MG63 (cell line): ENCODE measurements at places on chromosomes 1 and 21.

DNA sequence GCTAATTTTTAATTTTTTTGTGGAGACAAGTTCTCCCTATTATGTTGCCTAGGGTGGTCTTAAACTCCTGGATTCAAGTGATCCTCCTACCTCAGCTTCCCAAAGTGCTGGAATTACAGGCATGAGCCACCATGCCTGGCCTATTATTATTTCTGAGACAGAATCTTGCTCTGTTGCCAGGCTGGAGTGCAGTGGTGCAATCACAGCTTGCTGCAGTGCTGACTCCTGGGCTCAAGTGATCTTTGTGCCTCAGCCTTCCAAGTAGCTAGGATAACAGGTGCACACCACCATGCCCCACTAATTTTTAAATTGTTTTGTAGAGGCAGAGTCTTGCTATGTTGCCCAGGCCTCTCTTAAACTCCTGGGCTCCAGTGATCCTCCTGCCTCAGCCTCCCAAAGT lies 196.3 kb downstream of the CAMTA1 start:
- DNase-seq, result no peak

- DNase-seq, result no peak
Measured at GRCh38 chr1:89538361-89538760, 13.7 kb downstream of the LRRC8B start.

- DNase-seq, result no peak
Measured at GRCh38 chr1:153984123-153984894, 1.8 kb downstream of the RAB13 start.

DNA sequence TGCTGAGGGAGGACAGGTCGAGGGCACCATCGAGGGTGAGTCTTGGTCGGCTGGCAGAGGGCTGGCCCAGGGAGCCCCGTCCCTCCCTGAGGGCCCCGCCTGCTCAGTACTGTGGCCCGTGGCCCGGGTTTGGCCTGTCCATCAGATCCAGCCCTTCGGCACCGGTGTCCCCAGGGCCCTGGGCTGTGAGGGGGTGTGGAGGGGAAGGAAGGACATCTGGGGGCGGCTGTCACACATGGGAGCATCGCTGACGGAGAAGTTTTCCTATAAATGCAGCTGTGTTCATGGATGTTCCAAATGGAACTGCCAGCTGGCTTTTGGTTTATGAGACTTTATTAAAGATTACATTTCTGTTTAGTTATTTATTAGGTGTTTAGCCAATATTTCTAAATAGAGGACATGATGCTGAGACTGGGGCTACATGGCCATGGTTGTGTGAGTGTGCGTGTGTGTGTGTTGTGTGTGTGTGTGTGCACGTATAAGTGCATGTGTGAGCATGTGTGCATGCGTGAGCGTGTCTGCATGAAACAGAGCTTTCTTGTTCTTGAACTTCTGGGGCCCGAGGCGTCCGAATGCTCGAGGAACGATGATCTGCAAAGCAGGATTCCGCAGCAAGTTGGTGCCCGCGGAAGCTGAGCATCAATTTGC lies 54.3 kb downstream of the SLX9 start:
- no peak for DNase-seq

- peak; percentile 87 for DNase-seq
Measured at GRCh38 chr1:32992489-32993323, 28.1 kb upstream of the RNF19B start.

GRCh38 chr1:65434255-65434654 lies 13.8 kb downstream of the LEPR start:
- no peak for DNase-seq

DNA sequence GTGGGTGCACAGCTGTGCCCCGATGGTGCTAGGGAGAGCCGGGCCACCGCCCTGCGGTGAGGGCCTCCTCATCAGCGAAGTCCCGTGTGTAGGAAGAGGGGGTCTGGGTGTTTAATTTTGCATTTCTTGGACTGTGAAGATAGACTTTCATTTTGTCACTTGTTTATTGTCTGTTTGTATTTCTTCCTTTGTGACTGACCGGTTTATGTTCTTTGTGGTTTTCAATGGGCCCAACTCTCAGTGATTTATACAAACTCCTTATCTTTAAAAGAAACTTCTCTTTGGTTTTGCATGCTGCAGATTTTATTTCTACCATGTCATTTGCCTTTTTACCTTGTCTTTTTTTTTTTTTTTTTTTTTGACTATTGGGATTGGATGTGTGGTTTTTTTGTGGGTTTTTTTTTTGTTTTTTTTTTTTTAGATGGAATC lies 65.1 kb downstream of the COL18A1 start:
- no peak for DNase-seq

- DNase-seq, result peak; percentile 50
Measured at GRCh38 chr1:38489844-38490270, 369.7 kb downstream of the RRAGC start.

DNA sequence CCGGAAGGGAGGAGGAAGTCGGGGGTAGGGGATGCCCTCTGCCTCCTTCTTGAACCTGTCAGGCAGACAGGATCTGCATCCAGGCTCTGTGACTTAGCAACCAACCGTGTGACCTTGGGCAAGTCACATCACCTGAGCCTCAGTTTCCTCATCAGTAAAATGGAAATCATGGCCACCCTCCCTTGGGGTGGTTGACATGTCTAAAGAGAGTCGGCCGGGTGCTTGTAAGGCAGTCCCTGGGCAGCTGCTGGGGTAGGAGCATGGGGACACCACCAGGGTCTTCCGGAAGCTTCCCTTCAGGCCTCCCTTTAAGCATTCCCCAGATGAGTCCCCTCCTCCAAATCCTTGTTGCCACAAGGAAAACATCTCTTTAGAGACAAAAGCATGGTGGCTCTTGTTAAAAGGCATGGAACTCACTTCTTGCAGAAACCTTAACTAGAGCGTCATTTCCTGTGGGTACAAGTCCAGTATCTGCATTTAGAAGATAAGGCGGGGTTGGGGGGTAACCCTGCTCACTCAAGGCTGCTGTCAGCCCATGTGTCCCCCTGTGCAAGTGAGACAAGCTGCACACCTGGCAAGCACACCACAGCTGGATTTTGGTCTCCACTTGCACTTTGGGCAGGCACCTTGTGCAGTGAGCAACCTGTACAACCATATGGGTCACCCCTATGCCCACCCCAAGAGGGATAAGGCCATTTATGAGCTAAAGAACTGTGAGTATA lies 10.4 kb downstream of the CLCNKB start:
- no peak for DNase-seq

DNA sequence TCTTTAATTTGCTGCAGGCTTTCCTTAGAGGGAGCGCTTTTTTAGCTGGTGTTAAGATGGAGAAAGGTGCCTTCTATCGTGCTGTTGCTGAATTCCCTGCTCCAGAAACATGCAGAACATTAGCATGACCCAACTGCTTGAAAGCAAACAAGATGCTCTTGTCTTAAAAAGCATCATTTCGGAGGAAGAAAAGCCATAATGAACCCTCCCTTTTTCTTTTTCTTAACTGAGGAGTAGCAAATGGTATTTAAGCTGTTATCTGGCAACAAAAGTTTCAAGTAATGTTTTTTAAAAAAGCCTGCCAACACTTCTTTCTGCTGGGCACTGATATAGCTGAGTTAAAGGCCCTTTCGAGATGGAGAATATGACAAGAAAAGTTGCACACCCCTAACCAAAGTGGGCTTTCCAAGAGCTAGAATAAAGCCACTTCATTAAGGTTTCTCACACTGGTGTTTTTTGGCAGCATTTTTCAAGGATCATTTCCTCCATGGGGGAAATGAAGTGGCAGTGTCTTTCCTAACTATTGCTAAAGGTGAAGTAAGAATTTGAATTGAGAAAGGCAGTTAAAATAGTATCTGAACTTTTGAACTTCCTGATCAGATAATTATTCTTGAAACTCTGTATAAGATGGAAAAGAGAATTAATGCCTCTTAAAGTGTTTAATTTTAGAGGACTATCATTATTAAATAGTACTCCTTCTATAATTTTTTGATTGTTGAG lies 38.8 kb downstream of the ST6GALNAC5 start:
- no peak for DNase-seq

GRCh38 chr1:201535919-201536245 lies 3.0 kb upstream of the NAV1 start:
- DNase-seq, result no peak
